Non-pigmented ciliary epithelial cell (primary cell): ENCODE measurements at places on chromosomes 6 and 20.

DNA sequence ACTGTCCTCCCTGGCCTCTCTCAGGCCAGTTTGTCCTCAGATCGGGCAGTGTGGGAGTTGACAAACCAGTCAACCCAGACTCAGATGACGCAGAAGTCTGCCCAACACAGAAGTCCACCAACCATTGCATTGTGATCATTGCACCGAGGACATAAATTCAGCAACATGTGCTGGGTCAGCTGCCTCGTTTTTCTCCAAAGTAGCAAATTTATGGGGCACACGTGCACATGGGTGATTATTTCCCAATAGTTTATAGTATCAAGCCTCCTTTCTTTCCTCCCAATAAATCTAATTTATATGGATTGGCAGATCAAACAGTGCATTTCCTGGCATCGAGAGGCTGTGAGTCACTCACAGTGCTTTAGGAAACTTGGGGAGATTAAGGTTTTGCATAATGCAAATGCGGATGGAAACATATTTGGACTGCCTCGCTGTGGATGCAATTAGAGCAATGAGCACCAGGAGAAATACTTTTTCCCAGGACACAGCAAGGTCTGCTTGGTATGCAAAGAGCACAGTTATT lies 413.7 kb upstream of the SULF2 start:
- DNase-seq = no peak

DNA sequence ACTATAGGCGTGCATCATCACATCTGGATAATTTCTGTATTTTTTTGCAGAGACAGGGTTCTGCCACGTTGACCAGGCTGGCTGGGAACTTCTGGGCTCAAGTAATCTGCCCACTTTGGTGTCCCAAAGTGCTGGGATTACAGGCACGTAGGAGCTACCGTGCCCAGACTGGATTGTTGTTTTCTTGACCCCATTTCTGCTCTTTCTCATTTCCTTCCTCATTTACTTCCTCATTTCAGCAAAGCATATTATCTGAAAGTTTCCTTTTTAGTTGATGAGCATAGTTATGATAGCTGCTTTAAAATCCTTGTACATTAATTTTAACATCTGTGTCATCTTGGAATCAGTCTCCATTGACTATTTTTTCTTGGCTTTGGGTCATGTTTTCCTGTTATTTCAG lies 301.0 kb upstream of the RUNX2 start:
- no peak for DNase-seq

- peak; percentile 97 for DNase-seq
These were observed 198.5 kb upstream of the RSPO3 start for GRCh38 chr6:126919947-126920346.

DNA sequence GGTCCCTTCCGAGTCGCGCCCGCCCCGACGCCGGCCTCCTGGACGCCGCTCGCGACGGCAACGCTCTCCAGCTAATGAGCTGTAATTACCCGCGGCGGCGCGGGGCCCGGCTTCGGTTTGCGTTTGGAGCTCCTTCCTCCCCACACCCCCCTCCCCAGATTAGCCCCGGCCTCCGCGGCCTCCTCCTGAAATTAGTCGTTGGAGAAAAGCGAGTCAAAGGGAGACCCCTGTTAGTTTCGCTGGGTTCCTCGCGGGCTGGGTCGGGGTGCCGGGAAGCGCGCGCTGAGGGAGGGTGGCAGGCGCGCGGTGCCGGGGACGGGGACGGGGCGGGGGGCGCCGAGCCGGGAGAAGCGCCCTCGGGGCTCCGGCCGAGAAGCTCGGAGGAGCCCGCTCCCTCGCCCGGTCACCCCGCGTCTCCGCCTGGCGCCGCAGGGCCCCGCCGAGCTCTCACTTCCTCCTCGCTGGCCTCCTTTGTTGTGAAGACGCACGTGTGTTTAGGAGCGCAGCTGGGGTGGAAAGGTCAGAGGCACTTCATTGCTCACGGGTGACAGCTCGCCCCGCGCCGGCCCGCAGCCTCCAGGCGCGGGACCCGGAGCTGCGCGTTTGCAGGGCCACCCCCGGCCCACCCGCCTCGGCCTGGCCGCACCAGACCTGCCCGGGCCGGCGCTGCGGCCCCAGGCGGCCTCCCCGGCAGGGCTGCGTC lies 4.9 kb downstream of the FOXC1 start:
- no peak for DNase-seq

GRCh38 chr6:5481033-5481432 lies 219.7 kb downstream of the FARS2 start:
- no peak for DNase-seq

- DNase-seq = no peak
These were observed 73.4 kb upstream of the PMEPA1 start for GRCh38 chr20:57783196-57783595.

DNA sequence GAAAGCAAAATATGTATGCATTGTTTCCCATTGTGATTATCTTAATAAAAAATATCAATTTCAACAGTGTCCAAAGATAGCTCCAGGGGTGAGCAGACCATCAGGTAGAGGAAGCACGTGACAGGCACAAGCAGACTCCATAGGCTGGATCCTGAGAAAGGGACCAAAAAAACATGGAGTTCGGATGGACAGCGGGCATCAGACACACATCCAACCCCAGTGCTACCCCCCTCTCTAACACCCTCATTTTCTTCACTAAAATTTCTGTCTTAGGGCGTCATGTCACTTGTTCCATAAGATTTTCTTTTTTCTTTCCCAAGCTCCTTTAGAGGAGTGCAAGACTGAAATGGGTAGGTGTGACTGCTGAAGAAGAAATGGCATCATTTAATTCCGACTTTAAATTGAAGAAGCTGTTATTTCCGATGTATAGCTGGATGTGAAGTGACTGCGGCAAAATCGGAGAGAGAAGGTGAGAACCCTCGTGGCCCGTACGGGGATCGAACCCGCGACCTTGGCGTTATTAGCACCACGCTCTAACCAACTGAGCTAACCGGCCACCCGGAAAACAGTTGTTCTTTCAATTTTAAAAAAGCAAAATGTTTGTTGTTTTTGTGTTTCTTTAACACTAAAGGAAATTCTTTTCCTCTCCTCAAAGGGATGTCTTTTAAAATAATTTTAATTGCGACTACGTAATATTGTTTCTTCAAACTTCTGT lies 10.3 kb upstream of the PRSS16 start:
- DNase-seq = no peak

GRCh38 chr6:134734312-134734869 lies 215.5 kb downstream of the ALDH8A1 start:
- no peak for DNase-seq

DNA sequence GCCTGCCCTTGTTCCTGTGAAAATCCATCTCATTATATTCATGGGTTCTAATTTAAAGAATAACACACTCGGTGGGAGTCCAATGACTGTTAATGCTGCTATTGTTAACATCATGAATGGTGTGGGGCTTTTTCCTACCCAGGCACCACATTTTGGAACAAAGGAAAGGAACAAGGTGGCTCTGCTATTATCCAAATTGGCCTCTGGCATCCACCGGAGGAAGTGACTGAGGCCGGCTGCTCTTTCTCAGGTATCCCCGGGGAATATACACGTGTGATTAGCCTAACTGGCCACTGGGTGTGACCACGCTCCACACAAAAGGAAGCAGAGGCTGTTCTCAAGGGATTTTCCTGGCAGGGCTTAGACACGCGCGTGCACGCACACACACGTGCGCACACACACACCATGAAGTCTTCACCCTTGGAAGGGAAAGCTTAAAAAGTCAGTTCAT lies 601.2 kb upstream of the ARID1B start:
- DNase-seq = no peak

DNA sequence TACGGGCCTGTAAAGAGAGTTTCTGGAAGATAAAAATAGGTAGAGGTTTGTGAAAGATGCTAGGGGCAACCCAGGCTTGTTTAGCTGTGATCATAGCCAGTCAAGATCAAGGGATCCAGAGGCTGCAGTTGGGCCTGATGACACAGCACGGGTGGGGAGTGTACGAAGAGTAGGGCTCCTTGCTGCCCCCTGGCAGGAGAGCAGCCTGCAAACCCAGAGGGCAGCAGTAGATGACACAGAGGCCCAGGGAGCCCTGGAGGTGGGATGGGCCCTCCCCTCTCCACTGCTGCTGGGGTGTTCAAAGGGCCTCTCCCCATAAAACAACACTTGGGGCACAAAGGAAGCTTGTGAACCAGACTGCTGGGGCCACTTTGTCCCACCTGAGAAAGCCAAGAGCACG lies 47.2 kb downstream of the VEGFA start:
- DNase-seq = no peak

- no peak for DNase-seq
These were observed 22.5 kb downstream of the HFE start for GRCh38 chr6:26109772-26110171.

DNA sequence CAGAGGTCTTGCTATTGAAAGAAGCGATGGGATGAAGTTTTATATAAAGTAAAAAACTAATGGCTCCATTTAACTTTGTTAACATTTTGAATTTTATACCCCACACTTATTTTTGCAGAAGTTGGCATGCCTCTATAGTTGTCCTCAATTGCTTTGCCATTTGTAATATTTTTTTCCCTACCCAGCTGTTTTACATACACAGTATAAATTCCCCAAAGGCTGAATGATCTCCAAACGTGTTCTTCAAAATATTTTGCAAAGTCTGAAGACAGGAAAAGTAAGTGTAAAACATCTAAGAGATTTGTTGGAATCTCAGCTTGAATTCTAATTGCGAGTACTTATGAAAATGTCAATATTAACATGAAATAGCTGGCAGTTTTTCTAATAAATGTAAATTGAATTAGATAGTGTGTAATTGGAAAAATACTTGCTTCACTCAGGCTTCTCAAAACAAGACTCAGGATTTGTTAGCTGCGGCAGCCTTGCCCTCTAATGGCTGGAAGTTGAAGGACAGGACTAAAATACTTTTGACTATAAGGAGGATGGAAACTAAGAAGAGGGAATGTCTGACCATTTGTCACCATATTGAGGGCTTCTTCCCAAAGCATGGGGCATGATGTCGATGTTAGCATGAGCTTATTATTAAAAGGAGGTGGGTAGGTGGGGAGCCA lies 226.8 kb downstream of the UST start:
- DNase-seq = no peak

- DNase-seq = no peak
These were observed 25.7 kb upstream of the TUBB2A start for GRCh38 chr6:3183066-3183465.

GRCh38 chr6:129488313-129488712 lies 221.7 kb downstream of the ARHGAP18 start:
- DNase-seq = no peak

DNA sequence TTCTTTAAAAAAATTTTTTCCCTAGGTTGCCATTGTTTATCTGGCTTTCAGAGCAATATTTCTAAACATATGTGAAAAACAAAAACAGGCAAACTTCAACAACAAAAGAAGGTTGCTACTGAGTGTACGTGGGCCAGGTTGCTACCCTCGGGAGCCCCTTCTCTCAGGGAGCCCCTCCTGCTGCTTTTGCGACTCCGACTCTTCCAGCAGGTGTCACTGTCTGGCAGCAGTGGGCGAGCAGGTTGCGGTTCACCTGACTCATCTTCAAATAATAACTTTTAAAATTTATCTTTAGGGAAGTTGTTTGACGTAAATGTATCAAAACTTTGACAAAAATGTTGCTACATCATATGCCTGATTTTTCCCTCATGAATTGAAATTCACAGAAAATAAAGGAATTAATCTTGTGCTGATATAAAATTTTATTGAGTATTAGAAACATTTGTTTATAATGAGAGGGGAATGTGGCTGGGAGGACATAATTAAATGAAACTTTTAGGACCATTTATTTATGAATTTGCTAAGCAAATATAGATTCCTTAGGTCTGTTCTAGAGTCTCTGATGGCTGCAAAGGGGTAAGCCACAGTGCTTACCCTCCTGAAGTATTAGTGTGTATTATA lies 138.8 kb downstream of the HIVEP1 start:
- no peak for DNase-seq

DNA sequence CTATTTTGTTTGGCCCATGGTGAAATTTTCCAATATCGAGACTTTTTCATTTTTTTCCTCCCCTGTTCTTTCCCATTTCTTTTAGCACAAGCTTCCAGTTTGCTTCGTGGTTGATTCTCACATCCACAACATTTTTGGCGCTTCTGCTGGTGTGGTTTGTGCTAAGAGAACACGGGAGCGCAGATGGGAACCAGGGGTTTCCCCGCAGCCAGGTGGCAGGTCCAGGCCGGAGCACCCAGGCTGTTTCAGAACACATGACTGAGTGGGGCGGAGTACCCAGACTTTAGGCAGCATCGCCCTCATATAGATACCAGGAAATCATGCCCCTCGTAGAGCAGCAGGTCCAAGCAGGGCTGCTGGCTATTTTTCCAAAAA lies 58.0 kb downstream of the SYTL3 start:
- no peak for DNase-seq

GRCh38 chr6:151301547-151301946 lies 61.8 kb downstream of the AKAP12 start:
- DNase-seq = no peak

DNA sequence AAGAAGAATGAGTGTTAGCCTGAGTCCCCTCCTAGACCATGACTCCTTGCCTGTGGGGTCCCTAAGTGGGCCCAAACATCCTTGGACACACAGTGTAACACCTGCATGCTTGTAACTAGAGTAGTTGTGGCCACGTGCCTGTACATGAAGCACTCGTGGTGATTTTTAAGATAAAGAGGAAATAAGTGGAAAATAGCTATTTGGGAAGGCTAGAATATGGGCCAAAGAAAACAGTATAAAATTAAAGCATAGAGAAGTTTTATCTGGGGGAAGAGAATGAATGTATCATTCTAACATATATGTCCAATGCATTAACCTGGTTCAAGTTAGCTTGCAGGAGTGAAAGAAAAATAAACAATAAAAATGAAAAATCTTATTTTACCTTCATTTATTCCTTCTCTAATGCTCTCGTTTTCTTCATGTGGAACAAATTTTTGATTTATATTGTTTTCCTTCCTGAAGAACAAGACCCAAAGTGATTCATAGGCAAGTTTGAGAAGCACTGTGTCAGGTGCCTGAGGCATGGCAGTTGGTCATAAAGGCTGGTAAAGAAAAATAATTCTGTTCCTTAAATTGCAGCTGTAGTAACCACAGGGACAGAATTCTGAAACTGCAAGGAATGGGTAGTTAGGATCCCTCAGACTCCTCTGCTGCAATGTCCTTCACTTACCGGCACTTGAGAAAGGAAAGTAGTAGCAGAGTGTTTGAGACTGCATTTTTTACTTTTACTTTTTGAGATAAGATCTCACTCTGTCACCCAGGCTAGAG lies 8.5 kb upstream of the CST3 start:
- no peak for DNase-seq

GRCh38 chr6:50842861-50843384 lies 24.3 kb downstream of the TFAP2B start:
- no peak for DNase-seq

GRCh38 chr6:36752187-36752885 lies 54.7 kb downstream of the RAB44 start:
- no peak for DNase-seq

DNA sequence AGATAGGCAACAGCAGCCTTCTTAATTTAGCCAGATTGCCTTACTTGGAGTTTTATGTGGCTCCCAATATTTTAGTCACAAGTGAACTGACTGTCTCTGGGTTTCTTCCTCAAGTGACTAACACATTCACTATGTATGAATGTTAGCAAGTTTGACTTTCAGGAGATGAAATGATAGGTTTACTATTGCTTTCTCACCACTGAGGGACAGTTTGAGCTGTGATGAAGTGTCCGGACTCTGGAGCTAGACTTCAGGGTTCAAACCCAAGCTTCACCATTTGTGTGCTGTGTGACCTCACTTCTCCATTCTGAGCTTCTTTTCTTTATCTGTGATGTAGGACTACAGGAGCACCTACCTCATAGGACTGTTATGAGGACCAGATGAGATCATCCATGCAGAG lies 8.2 kb downstream of the DHX35 start:
- peak; percentile 65 for DNase-seq
